Uterus (tissue), 4 donors: ENCODE measurements at places on chromosomes 13 and 19. TPM values are rescaled to one million over a fixed set of nuclear protein-coding genes. Genes with fewer than 3 reads are reported as not detected.

Gene NCR1
- 1.1 TPM for total RNA-seq

Gene GARIN5A
- total RNA-seq, result not detected

Gene CIC
- 28.7 TPM for total RNA-seq

Gene FXYD7
- not detected for total RNA-seq

Gene ATXN8OS
- not detected for total RNA-seq

Gene ZNF547
- not detected for total RNA-seq

Gene CD79A
- 0.29 TPM for total RNA-seq

Gene NLRP9
- total RNA-seq, result not detected

Gene AMH
- not detected for total RNA-seq

Gene LGALS14
- total RNA-seq, result not detected

Gene ZNF91
- total RNA-seq, result 108 TPM

Gene STARD13
- total RNA-seq, result 53.2 TPM

Gene CRX
- not detected for total RNA-seq

Gene BEST2
- total RNA-seq, result 0.29 TPM

Gene ZNF555
- 18.1 TPM for total RNA-seq

Gene ZNF177
- 8.7 TPM for total RNA-seq

Gene CASP14
- not detected for total RNA-seq

Gene SHC2
- 3.3 TPM for total RNA-seq

Gene SUGT1
- 64.4 TPM for total RNA-seq

Gene OLFM2
- 24.8 TPM for total RNA-seq

Gene CC2D1A
- 17.9 TPM for total RNA-seq

Gene LILRB2
- total RNA-seq, result 0.41 TPM

Gene KLF1
- not detected for total RNA-seq

Gene IGFL3
- total RNA-seq, result not detected

Gene ZNF560
- not detected for total RNA-seq

Gene PRR19
- total RNA-seq, result not detected

Gene FAM216B
- 6.2 TPM for total RNA-seq

Gene CYP4F11
- 0.21 TPM for total RNA-seq

Gene RAB20
- 10.9 TPM for total RNA-seq

Gene MEIS3
- total RNA-seq, result 133 TPM

Gene SOX1
- not detected for total RNA-seq

Gene CCL25
- not detected for total RNA-seq

Gene SIGLEC5
- total RNA-seq, result 0.85 TPM

Gene GPR12
- total RNA-seq, result not detected

Gene PLK5
- total RNA-seq, result 0.21 TPM

Gene C13orf42
- total RNA-seq, result not detected

Gene B9D2
- total RNA-seq, result 3.5 TPM

Gene CADM4
- total RNA-seq, result 2.1 TPM

Gene MTUS2
- 0.26 TPM for total RNA-seq

Gene DENND1C
- not detected for total RNA-seq

Gene MYO16
- not detected for total RNA-seq

Gene SMIM24
- not detected for total RNA-seq

Gene TMEM86B
- 2.4 TPM for total RNA-seq

Gene ZNF524
- 13.2 TPM for total RNA-seq

Gene CFAP97D2
- total RNA-seq, result not detected

Gene SLC6A16
- not detected for total RNA-seq

Gene PGLYRP2
- not detected for total RNA-seq

Gene LYPD3
- not detected for total RNA-seq

Gene TUBB4A
- total RNA-seq, result not detected

Gene ZNF578
- 6.8 TPM for total RNA-seq

Gene CEACAM1
- total RNA-seq, result 0.69 TPM

Gene IL17D
- 5.6 TPM for total RNA-seq

Gene MYH14
- 22.1 TPM for total RNA-seq
